ENCODE measurements at places on chromosomes 7 and 10.

DNA sequence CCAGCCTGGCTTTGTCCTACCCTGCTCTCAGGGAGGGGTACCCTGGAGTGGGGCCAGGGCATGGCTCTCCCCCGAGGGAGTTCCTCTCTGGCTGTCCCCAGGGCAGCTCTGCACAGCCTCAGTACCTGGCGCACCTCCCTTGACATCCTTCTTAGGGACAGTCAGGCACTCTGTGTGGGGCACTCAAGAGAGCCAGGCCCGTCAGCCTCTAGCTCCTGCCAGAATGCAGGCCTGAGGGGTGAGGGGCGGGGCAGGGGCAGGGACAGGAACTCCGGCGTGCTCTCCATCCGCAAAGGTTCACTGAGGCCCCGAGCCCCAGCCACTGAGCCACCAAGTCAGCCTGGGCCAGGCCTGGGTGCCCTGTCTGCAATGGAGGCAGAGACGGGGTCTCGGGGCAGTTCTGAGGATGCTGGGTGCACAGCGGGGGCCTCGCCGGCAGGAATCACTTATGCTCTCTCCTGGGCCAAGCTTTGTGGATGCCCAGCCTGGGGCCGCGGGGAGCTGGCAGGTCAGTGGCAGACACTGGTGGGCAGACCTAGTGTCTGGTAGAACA lies 10.1 kb downstream of the LIMK1 start:
- DNase-seq = no peak

GRCh38 chr7:46781901-46782439 lies 799.9 kb downstream of the TNS3 start:
- DNase-seq = no peak

- no peak for DNase-seq
These were observed 199.1 kb downstream of the FZD1 start for GRCh38 chr7:91463330-91463729.

DNA sequence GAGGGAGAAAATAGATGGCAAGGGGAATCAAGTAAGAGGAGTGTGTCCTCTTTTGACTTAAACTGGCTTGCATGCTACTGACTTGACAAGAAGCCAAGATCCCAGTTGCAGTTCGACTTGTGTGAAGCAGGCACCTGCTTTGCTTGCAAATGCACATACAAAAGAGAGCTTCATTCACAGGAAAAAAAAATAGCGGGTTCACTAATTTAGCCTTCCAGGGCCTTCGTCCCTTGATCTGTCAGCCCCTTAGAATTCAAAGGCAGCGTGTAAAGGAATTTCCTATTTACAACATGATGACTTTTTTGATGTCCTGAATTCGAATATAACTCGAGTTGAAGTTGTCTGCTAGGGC lies 192.1 kb downstream of the CELF2 start:
- DNase-seq = no peak

DNA sequence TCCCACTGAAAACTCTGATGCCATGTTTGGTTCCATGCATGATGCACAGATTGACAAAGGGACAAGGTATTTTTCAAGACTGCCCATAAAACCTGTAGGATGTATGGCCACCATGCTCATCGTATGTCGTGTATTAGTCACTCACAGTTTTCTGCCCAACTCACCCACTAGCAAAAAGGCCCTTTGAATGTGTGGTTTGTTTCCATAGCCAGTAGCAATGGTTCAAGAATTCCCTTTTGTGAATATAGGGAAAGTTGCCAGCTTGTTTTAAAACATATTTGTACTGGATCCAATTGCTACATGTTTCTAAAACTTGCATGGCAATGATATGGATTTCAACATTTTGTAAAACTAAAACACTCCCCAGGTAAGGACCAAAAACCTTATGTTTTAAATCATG lies 280.9 kb upstream of the YAE1 start:
- DNase-seq = no peak

DNA sequence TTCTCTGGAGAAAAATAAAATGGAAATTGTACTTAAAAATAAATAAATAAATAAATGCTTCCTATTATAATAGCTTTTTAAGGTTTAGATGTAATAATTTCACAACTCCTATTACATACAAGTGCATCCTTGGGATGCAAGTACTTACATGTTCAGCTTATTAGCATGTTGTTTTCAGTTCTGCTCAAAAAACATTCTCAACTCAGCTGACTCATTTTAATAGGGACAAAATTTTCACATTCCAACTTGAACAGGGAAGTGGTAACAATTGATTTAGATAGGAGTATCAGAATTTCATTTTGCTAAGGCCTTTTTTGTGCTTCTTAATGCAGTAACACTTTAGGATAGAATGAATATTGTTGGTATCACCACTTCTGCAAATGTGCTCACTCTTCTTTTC lies 16.7 kb upstream of the PAPSS2 start:
- DNase-seq = no peak

- no peak for DNase-seq
These were observed 21.6 kb upstream of the PURB start for GRCh38 chr7:44906965-44907364.

DNA sequence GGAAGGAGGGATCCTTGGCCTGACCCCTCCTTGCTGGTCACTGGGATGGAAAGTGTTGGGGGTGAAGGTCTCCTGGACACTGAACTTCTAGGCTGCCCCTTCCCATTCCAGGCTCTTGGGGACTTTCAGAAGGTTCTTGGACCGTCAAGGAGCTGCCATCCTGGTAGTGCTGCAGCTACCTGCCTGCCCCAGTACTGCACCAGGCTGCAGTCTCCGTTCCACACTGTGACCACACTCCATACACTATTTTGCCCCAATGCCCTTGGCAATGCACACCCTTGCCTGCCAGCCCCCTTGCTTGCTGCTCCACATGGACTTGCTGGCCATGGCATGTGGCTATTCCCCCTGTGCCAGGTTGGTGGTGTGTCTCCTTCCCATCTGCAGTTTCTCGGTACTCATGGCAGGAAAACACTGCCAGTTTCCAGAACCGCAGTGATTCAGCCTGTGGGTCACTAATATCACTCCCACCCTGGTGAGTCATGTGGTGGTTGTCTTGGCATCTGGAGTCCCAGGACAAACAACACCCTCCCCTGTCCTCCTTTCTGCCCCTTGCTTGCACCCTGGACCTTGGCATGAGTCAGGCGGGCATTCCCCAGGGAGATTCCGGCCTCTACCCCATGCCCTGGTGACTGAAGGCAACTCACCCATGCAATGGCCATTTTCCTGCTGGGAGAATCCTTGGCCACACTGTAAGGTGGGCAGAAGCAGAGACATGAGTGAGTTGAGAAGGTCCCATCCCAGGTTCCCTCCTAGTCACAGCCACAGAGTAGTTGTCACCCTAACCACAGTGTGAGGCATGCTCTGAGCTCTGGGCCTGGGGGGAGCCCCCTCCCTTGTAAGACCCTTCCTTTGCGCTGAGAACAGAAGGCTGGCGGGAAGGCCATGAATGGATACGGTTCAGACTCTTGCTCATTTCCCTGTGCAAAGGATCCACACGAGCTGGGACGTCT lies 32.8 kb downstream of the GOLGA7B start:
- peak; percentile 9 for DNase-seq

- DNase-seq = no peak
These were observed 32.7 kb downstream of the INPP5A start for GRCh38 chr10:132570265-132570664.

DNA sequence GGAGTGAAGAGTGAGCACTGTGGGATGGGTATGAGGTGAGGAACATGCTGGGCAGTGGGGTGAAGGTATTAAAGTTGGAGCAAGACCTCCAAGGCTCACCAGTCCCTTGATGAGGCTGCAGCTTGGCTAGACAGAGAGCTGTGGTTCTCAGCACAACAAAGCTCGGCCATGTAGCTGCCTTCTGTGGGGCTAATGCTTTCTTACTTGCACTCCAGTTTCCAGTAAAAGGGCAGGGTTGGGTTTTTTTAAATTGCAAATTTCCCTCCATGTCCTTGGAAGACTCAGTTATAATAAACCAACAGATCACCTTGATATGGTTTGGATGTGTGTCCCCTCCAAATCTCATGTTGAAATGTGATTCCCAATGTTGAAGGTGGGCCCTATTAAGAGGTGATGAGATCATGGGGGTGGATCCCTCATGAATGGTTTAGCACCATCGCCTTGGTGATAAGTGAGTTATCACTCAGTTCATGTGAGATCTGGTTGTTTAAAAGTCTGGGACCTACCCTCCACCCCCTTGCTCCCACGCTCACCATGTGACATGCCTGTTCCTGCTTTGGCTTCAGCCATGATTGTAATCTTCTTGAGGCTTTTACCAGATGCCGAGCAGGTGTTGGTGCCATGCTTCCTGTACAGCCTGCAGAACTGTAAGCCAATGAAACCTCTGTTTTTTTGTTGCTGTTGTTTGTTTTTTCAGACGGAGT lies 55.9 kb downstream of the ATXN7L1 start:
- no peak for DNase-seq

DNA sequence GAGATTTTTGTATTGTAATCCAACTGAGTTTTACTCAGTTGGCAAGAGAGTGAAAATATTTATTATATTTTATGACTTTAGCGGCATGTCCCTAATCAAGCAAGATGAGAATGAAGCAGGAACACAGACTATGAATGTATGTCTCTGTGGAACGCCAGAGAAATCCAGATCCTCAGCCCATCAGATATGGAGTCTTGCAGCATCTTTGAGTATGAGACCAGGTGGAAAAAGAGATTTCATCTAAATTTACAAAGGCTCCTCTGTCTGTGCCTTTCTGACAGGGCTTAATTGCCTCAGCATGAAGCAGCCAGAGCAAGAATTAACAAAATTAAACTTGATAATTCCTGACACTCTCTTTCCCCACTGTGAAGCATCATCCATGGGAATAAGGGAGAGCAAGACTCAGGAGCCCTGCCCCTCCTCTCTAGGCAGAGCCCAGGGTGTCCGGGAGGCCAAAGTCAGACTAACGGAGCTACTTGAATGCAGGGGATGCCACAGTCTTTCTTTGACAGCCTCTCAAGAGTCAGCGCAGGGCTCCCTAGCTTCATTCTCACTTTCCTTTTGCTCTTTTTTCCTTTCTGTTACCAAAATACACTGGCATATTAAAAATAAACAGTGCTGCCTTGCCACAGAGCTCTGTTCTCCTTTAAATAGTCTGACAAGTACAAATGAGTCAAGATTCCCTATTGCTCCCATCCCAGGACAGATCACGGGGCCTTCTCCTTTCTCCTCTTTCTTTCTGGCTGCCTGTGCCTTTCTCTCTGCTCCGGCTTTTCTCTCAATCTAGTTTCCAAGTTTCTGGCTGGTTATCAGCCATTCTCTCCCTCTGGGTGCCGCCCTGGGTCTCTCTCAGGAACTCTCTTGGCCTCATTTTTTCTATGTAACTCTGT lies 132.2 kb upstream of the INHBA start:
- DNase-seq = no peak

DNA sequence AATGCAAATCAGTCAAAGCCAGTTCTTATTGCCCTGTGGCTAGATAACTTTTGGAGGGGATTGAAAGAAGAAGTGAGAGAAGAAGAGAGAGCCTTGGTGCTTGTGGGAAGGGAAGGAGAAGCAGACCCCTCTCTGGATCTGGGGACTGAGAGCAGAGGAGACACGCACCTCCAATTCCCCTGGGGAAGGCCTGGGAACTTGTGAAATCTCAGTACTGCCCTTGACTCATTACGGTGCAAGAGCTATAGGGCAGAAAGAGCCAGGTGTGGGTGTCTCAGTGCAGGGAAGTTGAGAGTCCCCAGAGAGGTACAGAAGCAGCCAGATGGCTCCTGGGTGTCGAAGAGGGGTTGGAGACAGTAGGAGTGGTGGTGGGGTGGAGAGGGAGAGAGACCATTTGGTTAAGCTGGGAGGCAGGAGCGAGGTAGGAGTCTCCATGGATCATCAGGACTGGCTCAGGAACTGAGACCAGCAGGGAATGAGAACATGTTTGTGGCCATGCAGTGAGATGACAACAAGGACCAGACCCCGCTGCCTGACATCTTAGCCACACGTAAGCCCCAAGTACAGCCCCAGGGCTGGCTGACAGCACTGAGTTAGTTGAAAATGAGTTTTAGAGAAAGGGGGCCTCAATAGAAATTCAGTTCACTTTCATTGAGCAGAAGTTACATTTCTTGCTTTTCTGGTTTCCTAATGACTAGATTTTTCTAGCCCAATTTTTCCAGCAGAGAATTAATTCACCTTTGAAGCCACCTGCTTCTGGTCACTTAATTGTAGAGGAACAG lies 238.2 kb downstream of the BUB3 start:
- peak; percentile 82 for DNase-seq

DNA sequence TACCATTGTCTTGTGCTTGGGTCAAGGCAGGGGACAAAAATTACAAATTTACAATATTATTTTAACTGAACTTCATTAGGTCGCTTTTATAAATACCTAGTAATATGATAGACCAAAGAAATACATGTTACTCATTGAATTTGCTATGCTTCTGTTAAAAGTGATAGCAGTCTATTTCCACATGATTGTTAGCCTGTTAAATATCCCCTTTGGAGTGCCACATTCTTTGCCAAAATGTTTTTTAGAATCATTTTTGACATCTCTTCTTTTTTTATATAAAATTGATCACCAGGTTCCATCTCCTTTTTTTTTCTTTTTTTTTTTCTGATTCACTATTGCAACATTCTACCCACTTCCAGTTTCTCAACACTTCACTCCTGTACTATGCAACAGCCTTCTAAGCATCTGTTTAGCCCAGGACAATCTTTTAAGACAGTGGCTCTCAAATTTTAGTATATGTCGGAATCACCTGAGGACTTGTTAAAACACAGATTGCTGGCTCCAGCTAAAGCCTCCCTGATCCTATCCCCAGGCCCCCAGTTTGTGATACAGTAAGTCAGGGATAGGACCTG lies 16.4 kb upstream of the NDUFA5 start:
- DNase-seq = no peak

DNA sequence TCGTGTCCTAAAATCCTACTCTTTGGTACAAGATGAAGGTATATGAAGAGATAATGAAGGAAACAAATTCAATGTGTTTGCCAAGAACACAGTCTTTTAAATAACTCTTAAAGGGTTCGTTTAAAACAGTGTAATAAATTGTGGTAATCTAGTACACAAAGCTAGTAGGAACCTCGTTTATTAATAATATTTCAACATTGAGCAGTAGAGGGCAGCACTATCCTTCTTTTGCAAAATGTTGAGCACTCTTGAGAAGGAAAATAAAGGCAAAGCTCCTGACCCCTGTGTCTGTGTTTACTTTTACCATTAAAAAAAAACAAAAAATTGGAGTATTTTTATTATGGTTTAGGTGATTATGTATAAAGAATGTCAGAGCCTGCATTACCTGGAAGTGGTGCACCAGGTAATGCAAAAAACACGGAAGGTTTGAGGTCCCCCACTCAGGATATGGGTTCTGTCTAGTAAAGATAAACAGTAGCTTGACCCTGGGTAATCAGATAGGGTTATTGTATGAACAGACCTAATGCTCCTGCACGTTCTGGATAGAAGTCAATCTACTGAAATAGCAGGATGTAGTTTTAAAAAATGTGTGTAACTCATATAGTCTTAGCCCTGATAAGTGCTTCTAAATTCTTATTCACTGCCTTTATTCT lies 5.7 kb upstream of the GOT1 start:
- DNase-seq = no peak

GRCh38 chr7:139231513-139232376 lies 708 bp downstream of the UBN2 start:
- DNase-seq = peak; percentile 14

Data from stimulated activated naive B cell treated with anti-CD40 and anti-IgM and Interleukin-4, amounts not matched to agents 10 μg/mL and 1 μg/mL and 100 μg/mL, for 72 hours (primary cell).